ENCODE measurements at places on chromosomes 2 and 18.

DNA sequence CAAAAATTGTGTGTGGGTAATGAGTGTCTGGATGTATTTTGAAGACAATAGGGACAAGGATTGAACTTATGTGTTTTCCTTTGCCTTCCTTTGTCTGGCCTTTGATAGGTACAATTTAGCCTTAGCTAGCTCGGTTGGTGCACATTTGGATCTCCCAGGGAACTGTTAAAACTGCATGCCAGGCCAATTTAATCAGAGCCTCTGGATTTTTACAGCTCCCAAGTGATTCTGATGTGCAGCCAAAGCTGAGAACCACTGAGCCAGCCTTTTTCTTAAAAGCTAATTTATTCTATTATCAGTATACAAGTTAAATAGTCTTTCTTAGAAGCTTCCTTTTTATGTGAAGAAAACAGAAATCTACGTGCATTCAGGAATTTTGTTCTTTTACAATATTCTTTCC lies 25.0 kb downstream of the PLEK start:
- H3K27me3 ChIP-seq = no peaks in the 10 kb centered on the region
- no peak overlapping the region for H3K27ac ChIP-seq
- H3K36me3 ChIP-seq = no peaks in the 10 kb centered on the region
- H3K4me1 ChIP-seq = no peaks in the 10 kb centered on the region
- no peak for DNase-seq

DNA sequence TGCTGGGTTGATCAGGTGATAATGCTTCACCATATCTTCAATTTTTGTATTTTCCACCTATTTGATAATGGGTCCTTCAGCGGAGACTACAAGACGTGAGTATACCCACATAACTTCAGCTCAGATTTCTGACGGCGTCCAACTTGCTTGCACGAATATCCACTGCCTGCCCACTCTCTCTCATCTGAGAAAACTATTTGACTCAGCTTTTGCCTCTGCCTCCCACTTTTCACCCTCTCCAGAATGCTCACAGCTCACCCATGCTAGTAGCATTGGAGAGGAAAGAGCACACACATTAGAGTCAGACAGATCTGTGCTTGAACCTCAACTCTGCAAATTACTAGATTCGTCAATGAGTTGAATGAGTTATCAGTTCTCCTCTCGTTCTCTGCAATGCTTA lies 166.8 kb downstream of the BCL2 start:
- H3K4me3 ChIP-seq = no peak overlapping the region
- H3K36me3 ChIP-seq = no peaks in the 10 kb centered on the region
- DNase-seq = no peak
- no peak overlapping the region for H3K27ac ChIP-seq

GRCh38 chr2:86225581-86225980 lies 26.3 kb downstream of the MRPL35 start:
- no peak overlapping the region for H3K27ac ChIP-seq
- no peak for DNase-seq
- no peak overlapping the region for H3K4me3 ChIP-seq
- no peaks in the 10 kb centered on the region for H3K36me3 ChIP-seq

DNA sequence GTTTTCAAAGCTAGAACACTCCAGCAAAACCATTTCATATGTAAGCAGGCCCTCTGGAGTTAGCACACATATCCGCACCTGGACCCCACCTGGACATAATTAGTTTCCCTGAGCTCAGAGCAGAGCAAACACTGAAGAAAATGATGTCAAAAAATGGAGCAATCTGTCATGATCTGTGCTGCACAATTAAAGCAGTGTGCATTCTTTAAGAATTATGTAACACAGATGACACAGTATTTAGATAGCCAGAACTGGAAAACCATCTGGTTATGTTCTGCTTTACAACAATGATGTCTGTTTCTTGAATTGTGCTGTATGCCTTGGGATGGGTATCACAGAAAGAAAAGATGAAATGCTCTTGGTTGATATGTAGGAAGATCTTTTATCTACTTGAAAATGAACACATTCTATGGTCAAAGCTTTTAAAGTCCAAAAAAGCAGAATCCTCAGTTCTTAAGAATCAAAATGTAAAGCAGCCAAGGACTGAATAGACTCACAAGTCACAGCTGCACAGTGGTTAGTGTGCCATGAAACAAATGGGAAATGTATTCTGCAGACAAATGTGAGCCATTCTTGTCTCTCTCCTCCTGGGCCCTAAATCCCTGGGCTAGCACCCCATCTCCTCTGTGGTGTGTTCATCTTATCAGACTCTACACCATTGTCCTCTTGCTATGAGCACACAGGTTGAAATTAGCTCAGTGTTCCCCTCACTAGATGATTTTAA lies 36.8 kb downstream of the HRH4 start:
- H3K36me3 ChIP-seq = no peaks in the 10 kb centered on the region
- H3K4me3 ChIP-seq = no peak overlapping the region
- H3K27me3 ChIP-seq = no peaks in the 10 kb centered on the region
- peaks cover 3% of the 10 kb centered on the region for H3K4me1 ChIP-seq
- DNase-seq = no peak

GRCh38 chr2:232395586-232395985 lies 11.1 kb upstream of the ALPG start:
- no peak overlapping the region for H3K27ac ChIP-seq
- H3K4me3 ChIP-seq = no peak overlapping the region
- H3K4me1 ChIP-seq = no peaks in the 10 kb centered on the region
- no peaks in the 10 kb centered on the region for H3K36me3 ChIP-seq
- no peak for DNase-seq
- H3K27me3 ChIP-seq = no peaks in the 10 kb centered on the region

- no peak for DNase-seq
- H3K27ac ChIP-seq = no peak overlapping the region
- H3K4me3 ChIP-seq = no peak overlapping the region
- H3K27me3 ChIP-seq = no peaks in the 10 kb centered on the region
- H3K4me1 ChIP-seq = no peaks in the 10 kb centered on the region
Observed at GRCh38 chr18:35991696-35992095, 19.2 kb downstream of the RMP24 start.

- H3K4me3 ChIP-seq = no peak overlapping the region
- H3K27me3 ChIP-seq = no peaks in the 10 kb centered on the region
- H3K27ac ChIP-seq = no peak overlapping the region
- DNase-seq = no peak
Observed at GRCh38 chr2:187206071-187206470, 242.0 kb downstream of the CALCRL start.

DNA sequence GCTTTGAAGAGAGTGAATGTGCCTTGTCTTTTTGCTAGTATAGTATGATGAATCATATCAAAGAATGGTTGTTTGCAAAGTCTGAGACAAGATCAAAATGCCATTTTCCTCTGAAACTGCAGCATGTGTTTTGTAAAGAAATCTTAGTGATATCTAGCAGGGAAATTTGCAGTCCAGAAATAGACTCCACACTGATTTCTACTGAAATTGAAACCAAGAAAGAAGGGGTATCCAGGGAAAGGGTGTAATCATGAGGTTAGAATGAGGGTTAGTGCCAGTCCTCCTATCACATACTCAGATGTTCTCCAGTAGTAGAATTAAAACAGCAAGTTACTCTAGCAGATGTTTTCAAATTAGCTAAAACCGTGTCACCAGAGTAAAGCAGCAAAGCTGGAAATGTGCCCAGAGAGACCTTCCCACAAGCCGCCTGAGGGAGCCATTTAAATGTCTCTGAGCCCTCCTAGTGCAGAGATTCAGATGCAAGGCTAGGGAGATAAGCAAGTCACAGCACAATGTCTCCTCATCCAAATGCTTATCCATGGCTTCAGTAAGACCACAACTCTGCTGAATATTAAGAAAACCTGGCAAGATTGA lies 4.9 kb downstream of the DLGAP1 start:
- H3K36me3 ChIP-seq = no peaks in the 10 kb centered on the region
- peaks cover 3% of the 10 kb centered on the region for H3K27me3 ChIP-seq
- H3K4me1 ChIP-seq = peaks cover 3% of the 10 kb centered on the region
- DNase-seq = no peak
- H3K4me3 ChIP-seq = no peak overlapping the region
